ENCODE measurements at places on chromosomes 11 and 22. TPM values are rescaled to one million over a fixed set of nuclear protein-coding genes. Genes with fewer than 3 reads are reported as not detected.

DNA sequence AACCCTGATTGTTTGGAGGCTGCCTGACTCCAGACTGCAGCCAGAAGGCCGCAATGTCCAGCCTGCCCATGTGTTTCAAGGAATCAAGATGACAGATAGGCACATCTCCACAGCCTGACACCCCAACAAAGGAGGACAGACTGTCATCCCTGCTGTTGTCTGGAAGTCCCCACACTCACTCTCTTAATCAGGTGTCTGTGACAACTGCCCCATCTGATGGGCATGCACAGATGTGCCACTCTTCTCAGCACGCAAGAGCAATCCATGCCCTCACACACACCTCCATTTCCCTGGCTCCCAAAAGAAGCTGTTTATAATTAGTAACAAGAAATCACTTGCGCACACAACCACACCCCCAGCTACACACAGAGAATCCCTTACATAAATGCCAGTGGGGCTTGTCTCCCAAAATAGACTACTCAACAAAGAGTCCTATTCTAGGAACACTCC lies 117.6 kb downstream of the C11orf58 start:
- no peak for DNase-seq

Gene NAV2
- total RNA-seq, result 0.88 TPM

- no peak for DNase-seq
Measured at GRCh38 chr11:62400281-62400680, 18.6 kb upstream of the SCGB1A1 start.

- DNase-seq, result no peak
Measured at GRCh38 chr22:47247579-47248240, 485.3 kb downstream of the TBC1D22A start.
